Kasumi-1 (cell line): ENCODE measurements at places on chromosomes 16 and 17.

- no peak for DNase-seq
These were observed 14.7 kb downstream of the GSPT1 start for GRCh38 chr16:11901091-11901490.

DNA sequence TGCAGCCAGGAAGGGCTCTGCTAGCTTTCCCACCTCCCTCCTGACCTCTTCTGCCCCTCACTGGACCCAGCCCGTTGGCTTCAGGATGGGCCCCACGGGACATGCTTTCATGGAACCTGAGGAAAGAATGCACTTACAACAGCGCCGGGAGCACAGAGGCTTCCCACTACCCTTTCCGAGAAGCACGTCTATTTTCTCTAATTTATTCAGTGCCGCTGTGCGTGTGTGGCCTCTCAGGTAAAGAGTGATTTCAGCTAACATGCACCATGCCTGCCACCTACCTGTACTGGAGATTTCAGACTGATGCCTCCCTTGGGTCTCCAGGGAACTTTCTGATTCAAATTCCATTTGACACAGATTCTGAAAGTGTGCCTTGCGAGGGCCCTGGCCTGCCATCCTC, 140.1 kb downstream of the CYLD start:
- DNase-seq = no peak

DNA sequence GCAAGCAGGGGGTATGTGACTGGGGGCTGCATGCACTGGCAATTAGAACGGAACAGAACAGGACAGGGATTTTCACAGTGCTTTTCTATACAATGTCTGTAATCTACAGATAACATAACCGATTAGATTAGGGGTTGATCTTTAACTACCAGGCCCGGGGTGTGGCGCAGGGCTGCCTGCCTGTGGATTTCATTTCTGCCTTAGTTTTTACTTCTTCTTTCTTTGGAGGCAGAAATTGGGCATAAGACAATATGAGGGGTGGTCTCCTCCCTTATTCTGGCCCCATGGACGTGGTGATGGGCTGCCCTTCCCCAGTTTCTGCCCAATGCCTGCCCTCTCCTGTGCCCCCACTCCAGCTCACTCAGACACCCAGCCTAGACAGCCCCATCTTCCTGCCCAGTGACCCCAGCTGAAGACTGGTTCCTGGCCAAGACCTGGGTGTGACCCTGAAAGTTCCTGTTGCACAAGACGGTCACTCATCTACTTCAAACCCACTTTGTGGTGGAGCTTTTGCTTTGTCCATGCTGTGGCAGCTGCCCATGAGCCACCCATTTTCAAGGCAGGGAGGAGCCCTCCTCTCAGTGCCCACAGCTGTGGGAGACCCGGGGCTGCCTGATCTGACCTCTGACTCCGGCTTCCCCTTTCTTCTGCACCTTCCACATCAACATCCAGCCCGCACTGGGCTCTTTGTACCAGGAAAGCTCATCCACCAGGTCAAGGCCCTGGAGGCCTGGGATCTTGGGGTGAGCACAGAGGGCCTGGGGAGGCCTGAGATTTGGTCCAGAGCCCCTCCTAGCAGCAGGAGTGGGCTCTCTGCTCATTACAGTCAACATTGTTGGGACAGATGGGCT, 18.6 kb downstream of the ALOX12B start:
- DNase-seq = no peak

DNA sequence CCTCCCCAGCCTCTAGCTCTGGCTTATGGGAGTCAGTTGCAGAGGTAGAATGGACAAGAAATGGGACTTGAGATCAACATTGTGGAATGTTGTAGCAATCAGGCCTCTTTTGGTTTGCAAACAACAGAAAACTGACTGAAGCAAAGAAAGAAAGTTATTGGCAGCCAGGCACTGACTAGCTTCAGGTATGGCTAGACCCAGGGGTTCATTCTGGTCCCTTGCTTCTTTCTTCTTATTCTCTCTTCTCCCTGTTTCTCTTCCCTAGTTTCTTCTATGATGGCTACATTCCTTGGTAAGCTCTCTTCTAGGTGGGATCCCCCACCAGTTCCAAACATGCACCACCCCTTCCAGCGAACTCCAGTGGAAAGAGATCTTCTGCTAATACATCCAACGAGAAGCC, 154.3 kb downstream of the CPPED1 start:
- no peak for DNase-seq

DNA sequence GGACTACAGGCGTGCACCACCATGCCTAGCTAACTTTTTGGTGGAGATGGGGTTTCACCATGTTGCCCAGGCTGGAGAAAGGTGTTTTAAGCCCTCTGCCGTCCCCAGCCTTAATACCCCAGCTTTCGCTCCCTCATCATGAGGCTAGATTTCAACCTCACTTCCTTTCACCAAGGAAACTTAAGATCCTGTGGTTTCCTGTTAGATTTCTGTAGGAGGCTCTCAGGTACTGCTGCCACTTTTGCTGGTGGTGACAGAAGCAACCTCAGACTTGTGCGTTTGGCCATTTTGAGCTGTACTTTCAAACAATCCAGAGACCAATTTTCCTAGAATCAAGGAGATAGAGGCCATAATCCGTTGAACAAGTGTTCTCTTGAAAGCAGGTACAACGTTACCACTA, 36.2 kb downstream of the MPHOSPH6 start:
- DNase-seq = peak; percentile 22

- peak; percentile 14 for DNase-seq
These were observed 69.7 kb downstream of the ESRP2 start for GRCh38 chr16:68166264-68166663.

- DNase-seq = no peak
These were observed 7.8 kb downstream of the NCBP3 start for GRCh38 chr17:3838206-3838605.

DNA sequence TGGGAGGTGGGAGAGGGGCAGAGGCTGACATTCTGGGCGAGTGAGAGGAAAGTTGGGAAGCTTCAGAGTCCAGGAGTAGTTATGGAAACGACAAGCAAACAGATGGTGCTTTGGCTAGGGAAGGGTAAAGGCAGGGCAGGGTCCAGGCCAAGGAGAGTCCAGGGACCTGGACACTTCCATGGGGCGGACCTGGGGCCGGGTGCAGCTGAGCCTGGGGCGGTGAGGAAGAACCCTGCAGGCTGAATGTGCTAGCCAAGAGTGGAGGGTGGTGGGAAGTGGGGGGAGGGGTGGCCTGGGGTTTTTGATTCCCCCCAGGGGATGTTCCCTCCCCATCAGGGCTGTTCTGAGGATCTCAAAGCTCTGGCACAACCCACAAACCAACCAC, 2.6 kb downstream of the PPP1R9B start:
- no peak for DNase-seq

DNA sequence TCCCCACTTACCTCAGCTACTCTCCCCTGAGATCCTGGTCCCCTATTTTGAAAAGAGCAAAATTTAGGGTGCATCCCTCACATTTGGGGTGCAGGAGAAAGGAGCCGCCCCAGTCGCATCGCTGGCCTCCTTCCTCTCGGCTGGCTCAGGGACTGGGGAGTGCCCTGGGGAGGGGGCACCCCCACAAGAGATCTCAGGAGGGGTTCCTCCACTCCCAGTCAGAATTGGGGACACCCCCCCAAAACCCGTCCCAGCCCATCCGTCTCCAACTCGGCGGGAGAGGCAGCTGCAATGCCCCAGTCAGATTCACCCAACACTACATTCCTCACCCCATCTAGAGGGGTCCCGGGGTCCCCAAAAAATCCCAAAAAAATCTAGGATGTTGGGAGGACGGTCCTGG, 3.5 kb upstream of the BCL6B start:
- no peak for DNase-seq

DNA sequence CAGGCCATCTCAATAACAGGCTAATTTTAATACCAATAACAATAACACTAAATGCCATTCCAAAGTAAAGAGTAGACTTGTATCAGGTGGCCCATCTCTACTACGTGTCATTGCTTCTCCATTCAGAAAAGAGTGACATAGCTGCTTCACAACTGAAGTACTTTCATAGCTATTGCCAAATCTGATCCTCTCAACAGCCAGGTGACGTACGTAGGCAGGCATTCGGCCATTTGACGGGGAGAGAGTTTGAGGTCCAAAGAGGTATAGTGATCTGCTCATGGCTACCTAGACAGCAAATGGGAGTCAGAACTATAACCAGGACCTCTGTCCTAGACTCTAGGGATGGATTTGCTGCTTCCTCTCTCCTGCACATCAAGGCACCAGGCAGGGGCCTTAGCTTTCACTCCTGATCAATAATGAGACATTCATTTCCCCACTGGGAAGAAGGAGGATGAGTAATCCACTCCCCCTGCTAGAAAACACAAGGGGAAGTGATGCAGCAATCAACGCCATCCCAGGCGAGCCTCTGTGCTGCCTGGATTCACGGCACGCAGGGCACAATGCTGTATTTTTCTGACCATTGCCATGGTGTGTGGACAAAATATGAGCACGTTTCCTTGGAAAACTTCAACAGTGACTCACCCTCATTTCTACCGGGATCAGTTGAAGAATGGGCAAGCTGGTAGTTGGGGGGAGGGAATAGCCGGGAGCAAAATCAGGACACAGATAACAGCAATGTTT, 80.9 kb downstream of the SPACA3 start:
- DNase-seq = no peak

- DNase-seq = no peak
These were observed 1.9 kb downstream of the NECAB2 start for GRCh38 chr16:83969771-83970429.

DNA sequence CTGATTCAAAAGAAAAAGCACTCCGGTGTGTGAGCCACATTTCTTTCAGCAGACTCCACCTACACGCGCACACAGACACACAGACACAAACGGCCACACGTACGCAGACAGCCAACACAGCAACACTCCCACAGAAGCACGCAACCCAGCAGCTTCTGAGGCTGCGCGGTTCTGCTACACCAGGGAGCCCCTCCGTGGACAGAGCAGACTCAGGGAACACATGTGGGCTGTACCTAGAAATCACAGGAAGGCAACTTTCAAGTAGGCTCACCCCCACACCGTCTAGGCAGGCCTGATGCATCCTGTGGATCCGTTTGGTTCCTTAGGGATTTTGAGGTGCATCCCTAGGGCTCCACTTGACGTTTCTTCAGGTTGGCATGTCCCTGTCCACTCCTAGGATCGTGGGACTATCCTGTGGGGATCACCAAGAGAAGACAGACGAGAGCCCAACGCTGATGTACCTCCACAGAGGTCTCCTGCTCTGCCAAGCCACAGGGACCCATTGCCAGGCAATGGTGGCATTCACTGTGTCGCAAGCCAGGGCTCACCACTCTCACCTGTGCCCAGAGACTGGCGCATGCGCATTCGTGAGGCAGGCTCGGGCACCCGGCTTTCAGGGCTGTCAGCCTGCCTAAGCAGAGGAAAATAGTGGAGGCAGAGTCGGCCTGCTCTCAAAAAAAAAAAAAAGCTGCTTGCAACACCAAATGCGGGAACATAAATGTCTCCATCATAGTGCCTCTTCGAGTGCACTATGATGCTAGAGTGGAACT, 2333.3 kb downstream of the TP53TG3F start:
- DNase-seq = no peak

GRCh38 chr17:43924558-43924957, 17.2 kb upstream of the MPP2 start:
- DNase-seq = no peak

- DNase-seq = no peak
These were observed 5.2 kb downstream of the EPN2 start for GRCh38 chr17:19242323-19242722.

- no peak for DNase-seq
These were observed 70.3 kb downstream of the N4BP1 start for GRCh38 chr16:48539485-48540221.

DNA sequence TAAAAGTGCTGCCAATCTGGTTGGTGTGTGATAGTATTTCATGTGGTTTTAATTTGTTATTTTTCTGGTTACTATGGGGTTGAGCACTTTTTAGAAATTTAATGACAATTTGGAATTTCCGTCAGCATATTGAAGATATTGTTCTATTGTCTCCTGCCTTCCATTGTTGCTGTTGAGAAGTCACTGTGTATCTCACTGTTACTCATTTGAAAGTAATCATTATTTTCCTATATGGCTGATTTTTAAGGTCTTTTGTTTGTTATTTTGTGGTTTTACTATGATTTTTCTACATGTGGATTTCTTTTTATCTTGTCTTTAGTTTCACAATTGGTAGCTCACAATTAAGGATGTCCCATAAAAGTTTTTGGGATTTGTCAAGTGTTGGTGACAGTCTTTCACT, 8.2 kb downstream of the KRT26 start:
- DNase-seq = no peak

DNA sequence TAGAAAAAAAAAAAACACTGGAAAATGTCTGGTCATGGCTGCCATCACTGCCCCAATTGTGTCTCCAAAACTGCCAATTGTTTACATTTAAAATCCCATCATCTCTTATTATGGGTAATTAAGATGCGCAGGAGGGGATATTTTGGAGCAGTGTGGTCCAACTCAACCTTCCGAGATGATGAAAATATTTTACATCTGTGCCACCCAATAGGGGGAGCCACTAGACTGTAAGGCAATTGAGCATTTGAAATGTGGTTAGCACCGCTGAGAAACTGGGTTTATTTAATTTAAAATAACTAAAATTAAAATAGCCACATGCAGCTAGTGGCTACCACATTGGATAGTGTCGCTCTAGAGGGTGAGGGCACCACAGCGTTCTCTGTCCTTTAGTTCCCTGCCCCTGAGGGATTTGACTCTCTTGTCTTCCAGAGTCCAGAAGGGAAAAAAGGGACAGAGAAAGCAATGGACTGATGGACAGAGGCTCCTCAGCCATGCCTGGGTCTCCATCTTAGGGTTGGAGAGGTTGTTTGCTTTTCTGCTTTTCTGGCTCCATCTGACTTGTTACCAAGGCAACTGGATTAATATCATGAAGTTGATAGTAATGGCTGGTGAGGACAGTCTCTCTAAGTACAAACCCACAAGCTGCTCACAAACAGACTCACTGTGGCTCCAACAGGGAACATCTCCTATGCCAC, 3.5 kb downstream of the MPO start:
- DNase-seq = no peak

- no peak for DNase-seq
These were observed 143.4 kb downstream of the HS3ST4 start for GRCh38 chr16:25835126-25835525.

DNA sequence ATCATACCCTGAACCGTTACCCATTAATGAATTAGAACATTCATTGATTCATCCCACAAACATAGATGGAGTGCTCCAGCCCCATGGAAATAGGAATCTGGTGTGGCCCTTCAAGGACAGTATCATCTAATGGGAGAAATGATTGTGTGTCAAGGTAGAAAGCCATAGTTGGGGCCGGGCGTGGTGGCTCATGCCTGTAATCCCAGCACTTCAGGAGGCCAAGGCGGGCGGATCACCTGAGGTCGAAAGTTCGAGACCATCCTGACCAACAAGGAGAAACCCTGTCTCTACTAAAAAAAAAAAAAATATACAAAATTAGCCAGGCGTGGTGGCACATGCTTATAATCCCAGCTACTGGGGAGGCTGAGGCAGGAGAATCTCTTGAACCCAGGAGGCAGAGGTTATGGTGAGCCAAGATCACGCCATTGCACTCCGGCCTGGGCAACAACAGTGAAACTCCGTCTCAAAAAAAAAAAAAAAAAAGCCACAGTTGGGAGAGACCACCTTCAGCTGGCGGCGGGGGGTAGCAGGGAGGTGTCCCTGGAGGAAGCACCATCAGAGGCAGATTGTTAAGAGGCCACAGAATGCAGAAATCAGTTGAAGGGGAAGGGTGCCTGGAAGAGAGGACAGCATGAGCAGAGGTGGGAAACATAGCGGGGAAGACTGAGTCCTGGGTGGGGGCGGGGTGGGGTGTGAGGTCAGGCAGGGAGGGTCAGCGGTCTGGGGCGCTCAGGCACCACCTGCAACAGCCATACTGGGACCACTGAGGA, 60.0 kb downstream of the USP22 start:
- DNase-seq = no peak
